ENCODE measurements at places on chromosomes 2 and 18.

DNA sequence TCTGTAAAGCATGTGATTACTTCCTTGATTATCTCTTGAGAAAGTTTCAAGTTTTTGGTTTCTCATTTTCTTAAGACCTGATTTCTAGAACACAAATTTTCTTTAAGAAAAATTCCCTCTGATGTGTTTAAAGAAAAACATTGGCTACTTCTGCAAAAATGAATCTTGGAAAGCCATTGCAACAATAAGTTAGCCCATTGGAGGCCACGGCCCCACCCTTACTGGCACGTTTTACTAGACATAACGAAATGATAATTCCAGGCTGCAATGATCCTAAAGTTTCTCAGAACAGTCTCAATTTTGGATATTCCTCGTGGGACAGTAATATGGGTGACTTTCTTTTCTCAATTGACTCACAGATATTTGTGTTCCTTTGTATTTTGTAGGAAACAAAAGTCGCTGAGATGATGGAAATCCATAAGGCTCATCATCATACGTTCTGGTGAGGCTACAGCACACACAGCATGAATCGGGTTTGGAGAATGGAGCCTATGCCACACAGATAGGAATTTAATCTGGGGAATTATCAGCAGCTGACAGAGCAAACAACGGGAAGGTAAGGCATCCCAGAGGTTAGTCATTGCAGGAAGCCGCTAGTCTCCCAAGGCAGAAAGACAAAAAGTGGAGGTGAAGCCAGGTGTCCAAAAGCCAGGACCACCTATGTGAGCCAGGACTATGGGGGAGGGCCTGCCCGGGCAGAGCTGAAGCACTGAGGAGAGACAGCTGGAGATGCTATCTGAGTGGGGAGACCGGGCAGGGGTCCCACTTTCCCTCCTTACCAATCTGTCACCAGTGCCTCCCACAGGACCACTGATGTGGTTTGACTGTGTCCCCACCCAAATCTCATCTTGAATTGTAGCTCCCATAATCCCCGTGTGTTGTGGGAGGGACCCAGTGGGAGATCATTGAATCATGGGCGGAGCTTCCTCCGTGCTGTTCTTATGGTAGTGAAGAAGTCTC, 35.9 kb downstream of the SOWAHC start:
- DNase-seq, result no peak

DNA sequence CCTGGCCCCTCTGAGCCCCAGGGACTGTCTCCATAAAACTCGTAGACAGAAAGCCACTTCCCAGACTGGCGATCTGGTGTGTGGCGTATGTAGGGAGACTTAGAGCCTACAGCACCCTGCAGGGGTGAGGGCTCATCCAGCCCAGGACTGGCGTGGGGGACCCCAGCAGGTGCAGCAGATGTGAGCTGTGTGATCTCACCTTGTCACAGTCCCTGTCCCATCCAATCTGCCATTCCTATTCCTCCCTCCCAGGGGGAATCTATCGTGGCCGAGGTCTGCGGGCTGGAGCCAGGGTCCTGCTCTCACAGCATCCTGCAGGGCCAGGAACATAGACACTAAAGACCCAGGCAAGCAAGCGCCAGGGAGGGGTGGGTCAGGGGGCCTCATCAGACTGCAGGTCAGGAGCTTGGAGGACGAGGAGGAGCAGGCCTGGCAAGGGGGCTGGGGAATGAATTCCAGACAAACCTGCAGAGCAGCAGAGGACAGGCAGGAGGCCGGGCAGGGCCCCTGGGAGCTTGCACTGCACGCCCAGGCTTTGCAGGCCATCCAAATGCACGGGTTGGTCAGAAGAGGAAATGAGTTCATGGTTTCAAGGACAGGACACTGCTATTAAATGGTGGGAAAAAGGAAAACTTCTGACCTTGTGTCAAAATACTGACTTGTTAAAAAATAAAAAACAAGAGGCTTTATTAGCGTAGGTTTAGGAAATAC, 32.5 kb downstream of the HS6ST1 start:
- DNase-seq, result no peak

GRCh38 chr18:32469691-32470459, 807 bp downstream of the GAREM1 start:
- peak; percentile 43 for DNase-seq

GRCh38 chr2:118850168-118850900, 2.9 kb upstream of the EN1 start:
- DNase-seq, result no peak

- DNase-seq, result no peak
These were observed 187.8 kb downstream of the FTCDNL1 start for GRCh38 chr2:199663157-199663556.

- DNase-seq, result peak; percentile 9
These were observed 1398.0 kb upstream of the NXPH2 start for GRCh38 chr2:140178234-140178633.

- DNase-seq, result no peak
These were observed 62.2 kb upstream of the RMP24 start for GRCh38 chr18:35910327-35910726.

GRCh38 chr18:13233787-13234783, 15.5 kb downstream of the LDLRAD4 start:
- no peak for DNase-seq

DNA sequence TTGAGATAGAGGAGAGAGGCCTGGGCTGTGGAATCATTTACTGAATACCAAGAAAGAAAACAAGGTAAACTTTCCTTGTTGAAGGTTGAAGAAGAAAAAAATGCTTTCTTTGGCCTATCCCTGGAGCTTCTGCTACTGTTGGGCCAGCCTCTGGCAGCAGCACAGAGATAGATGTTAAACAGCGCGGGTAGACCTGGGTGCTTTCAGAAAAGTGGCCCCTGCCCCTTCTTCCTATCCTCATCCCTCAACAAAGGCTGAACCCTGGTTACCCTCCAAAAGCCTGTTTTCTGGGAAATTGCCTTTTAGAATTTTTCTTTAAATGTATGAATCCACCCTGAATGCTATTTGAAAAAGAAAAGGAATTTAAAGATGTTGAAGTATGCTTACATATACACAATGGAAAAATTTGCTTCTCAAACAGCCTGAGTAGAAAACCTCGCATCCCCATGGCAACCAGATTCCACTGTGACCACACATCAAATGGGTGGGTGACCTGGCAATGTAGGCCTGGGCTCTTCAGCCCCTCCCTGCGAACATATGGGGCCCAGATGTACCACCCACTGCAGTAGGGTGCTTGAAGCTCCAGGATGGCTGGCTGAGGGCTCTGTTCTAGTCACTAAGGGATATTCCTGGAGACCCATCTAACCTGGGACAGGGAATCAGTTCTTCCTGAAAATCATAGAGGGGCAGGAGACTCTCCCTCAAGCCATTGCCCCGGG, 23.4 kb upstream of the CHRNA1 start:
- no peak for DNase-seq

DNA sequence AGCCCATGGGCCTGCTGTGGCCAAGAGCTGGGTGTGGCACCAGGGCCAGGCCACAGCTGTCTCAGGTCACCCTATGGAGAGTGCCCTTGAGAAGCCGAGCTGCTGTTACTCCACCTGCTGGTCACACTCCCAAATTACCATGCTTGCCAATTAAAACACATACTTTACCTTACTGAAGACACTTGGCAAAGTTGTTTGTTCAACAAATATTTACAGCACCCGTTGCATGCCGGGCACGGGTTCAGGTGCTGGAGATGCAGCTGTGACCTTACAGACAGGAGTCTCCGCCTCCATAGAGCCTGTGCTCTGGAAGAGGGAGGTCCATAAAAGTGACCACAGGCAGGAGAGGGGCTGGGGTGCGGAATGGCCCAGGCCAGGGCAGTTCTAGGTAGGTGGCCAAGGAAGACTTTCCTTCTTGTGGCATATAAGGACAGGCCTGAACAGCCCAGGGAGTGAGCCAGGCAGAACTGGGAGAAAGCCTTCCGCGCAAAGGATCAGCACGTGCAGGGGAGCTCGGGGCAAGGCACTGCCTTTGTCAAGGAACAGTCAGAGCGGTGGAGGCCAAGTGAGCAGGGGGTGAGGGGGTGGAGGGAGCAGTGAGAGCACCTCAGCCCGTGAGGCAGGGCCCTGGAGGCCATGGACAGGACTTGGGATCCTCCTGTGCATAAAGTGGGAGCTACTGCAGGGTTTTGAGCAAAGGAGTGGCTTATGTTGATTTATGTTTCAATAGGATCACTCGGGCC, 23.6 kb upstream of the RBM44 start:
- DNase-seq, result peak; percentile 14

DNA sequence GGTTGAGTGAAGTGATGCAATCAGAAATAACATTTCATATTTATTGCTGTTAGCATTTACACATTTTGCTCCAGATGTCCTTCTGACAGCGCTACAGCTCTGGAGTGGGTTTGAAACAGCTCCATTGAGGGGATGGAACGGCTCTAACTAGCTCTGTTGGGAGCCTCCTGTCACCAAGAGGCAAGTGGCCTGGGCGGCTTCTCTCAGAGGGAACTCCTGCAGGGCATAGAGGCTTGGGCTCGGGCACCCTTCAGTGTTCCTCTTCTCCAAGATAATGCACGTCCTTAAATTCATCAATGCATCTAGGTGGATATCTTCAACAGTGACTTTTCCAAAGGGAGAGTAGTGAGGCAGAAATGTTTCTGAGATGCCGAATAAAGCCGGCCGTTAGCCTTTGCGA, 122.5 kb downstream of the CNTNAP5 start:
- no peak for DNase-seq

DNA sequence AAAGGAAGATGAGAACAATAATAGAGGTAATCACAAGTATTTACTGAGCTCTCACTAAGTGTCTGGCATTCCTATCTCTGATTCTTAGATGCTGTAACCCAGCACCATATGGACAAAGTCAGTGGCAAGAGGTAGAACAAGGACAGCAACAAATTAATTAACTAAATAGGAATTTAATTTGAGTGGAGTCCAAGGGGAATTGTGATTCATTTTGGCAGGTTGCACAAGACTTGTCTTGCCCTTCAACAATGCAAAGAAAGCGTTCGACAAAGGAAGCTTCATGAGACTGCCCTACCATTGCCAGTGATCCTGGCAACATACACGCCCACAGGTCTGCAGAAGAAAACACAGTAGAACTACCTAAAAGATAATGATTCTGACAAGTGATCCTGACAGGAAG, 221.6 kb downstream of the RBM43 start:
- no peak for DNase-seq

DNA sequence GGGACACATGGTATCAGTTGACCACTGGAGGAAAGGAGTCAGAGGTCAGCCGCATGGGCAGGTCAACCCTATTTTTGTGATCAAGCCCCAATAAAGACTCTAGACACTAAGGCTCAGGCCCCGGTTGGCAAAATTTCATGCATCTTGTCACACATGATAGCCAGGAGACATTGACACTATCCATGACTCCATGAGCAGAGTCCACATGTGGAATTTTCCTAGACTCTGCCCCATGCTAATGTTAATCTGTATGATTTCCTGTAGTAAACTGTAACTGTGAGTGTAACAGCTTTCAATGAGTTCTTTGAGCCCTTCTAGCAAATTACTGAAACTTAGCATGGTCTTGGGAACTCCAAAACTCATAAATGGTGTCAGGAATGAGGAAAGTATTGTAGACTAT, 192.3 kb downstream of the PDE11A start:
- no peak for DNase-seq

GRCh38 chr18:61845197-61845596, 47.6 kb downstream of the RNF152 start:
- peak; percentile 43 for DNase-seq

DNA sequence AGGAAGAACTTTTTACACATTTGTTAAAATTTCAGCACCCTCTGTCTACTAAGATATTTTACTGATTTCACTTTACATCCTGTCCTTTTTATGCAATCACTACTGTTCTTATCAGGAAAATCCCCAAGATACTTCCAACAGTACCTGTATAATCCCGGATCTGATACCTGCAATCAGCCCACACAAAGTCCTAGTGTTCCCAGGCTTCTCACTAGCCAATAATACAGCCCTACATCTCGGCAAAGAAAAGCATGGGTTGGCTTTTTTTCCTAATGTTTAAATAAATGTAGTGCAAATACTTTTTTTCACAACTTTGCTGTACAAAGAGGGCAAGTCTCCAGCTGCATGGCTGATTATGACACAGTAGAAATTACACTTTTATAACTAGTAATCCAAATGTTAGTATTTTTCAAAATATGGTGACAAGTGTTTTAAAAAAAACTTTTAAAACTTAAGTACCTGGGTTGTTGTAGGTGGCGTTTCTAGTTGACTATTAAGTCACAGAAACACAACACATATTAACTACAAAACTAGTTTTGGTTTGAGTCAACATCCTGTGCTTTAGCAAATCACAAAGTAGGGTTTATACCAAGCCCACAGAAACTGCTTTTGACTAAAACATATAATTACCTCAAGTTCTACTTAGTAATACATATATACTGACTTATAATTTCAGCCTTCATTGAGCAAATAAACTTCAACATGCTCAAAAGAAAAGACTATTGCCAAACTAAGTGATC, 19.5 kb downstream of the CNOT11 start:
- DNase-seq, result no peak

- no peak for DNase-seq
These were observed 12.8 kb downstream of the TFPI start for GRCh38 chr2:187541086-187542085.

DNA sequence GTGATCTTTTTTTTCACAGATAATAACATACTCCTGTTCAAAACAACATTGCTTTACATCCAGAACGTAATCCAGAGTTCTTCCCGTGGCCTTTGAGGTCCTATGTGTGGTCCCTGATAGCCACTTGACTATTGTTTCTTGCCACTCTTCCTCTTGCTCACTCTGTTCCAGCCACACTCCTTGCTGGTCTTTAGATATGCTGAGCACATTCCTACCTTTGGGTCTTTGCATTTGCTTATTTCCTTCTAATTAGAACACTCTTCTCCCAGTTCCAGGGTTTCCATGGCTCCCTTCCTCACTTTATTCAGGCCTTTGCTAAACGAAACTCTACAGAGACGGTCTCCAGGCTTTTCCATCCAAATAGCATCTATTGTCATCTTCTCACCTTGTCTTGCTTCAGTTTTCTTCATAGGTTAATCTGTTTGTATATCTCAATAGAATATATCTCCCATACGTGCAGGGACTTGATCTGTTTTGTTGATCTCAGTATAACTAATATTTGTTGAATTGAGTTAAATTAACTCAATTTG, 59.9 kb downstream of the ACSL3 start:
- no peak for DNase-seq

- no peak for DNase-seq
These were observed 3.6 kb upstream of the CWC22 start for GRCh38 chr2:180010701-180011100.

DNA sequence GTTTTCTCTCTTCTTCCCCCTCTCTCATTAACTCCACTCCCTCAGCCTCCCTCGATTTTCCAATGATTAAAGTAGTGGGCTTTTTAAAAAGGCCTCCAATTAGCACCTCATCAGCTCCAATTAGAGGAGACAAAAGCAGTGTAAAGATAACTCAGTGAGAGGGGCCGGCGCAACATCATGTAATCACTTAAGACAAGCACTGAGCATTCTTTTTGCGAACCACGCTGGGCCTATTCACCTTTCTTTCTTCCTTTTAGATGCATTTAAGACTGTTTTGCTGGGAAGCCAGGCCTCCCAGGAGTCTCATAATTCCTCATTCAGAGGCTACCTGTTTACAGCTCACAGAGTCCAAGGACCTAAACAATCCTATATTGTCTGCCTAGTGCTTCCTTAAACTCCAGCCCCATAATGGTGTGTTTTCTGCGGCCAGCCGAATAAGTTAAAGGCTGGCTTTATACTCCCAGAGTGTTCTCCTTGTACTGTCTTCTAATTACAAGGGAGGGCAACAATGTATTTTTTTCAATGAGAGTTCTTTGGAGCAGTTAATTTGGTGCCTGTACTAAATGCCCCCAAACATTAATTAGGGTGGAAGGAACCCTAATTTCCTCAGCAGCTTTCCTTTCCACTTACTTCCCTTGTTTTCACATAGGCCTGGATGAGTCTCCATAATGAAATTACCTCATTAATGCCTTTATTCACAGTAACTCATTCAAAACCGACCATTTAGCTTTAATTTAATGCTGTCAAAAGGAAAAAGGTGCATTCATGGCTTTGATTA, 28.0 kb upstream of the LMAN1 start:
- peak; percentile 62 for DNase-seq

Measured in NCI-H1092 treated with DMSO at 0.1 percent for 48 hours (cell line).